Activated T-cell treated with anti-CD3 and anti-CD28 coated beads, Interleukin-2, amount 50 U/mL, for 4 hours (primary cell): ENCODE measurements at places on chromosomes 12 and 14.

- no peak for DNase-seq
Observed at GRCh38 chr14:91158091-91158790, 44.4 kb downstream of the DGLUCY start.

- no peak for DNase-seq
Observed at GRCh38 chr12:105419606-105420005, 89.1 kb downstream of the C12orf75 start.

- DNase-seq, result no peak
Observed at GRCh38 chr14:73896521-73896920, 9.9 kb downstream of the ZNF410 start.

DNA sequence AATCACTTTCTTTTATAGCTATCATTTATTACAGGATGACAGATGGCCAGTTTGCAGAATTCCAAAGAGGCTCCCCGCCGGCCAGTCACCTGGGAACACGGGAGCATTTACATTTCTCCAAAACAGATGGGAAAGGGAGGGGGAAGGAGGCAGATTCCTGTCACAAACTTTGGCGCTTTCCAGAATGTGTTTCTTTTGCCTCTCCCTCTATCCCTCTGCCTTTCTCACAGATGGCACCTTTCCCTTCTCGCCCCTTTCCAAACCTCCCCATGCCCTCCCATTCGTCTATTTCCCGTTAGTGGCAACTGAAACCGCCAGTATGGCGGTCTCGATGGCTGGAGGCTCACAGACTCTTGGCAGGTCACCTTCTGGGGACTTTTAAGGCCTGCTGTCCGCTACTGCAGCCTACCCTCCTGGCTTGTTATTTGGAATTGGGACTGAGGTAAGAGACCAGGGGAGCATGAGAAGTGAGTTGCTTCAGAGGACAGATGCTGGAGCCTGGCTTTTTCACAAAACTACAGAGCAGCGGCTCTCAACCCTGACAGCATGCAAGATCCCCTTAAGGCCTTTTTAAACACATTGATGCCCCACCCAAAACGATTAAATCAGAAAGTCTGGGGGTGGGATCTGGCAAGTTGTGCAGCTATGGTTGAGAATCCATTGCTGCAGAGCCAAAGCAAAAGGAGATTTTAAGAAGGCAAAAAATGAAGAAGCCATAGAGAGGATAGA lies 161.5 kb upstream of the VASH1 start:
- no peak for DNase-seq

GRCh38 chr12:53073881-53074280 lies 5.3 kb downstream of the SPRYD3 start:
- DNase-seq, result no peak

DNA sequence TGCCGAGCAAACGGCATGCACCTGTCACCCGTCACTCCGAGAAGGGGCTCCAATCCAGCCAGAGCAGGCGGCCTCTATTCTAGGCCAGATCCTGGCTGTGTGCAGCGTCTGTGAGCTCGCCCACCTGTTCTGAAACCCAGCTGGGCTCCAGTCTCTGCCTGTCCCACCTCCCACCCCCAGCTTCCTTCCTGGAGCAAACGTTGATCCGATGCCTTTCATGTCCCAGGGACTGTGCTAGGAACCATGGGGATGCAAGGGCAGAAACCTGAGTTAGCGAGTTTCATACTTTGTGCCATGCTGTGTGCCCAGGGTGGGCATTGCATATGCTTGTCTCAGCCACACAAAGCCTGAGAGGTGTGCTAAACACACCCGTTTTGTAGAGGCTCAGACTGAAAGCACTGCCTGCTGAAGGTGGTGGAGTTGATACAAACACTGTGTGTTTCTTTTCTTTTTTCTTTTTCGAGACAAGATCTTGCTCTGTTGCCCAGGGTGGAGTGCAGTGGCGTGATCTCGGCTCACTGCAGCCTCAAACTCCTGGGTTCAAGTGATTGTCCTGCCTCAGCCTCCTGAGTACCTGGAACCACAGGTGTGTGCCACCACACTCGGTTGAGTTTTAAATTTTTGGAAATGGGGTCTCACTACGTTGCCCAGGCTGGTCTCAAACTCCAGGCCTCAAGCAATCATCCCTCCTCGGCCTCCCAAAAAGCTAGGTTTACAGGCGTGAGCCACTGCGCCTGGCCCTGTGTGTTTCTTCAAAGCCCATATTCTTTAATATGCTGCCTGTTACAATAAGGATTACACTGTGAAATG lies 84.1 kb upstream of the MED13L start:
- DNase-seq, result no peak

DNA sequence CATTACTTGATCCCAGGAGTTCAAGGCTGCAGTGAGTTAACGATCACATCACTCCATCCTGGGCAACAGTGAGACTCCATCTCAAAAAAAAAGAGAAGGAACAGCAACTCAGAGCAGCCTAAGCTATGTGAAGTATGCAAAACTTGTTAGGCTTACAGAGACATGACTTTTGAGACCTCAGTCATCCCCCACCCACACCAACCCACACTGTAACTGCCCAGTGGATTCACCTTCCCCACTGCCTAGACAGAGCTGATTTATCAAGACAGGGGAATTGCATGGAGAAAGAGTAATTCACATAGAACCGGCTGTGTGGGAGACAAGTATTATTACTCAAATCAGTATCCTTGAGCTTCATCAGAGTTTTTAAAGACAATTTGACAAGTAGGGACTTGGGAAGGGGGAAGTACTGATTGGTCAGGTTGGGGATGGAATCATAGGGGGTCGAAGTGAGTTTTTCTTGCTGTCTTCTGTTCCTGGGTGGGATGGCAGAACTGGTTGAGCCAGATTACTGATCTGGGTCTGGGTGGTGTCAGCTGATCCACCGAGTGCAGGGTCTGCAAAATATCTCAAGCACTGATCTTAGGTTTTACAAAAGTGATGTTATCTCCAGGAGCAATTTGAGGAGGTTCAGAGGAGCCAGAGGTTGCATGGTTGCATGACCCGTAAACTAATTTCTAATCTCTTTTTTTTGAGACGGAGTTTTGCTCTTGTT lies 6.2 kb upstream of the WDR89 start:
- DNase-seq, result no peak

DNA sequence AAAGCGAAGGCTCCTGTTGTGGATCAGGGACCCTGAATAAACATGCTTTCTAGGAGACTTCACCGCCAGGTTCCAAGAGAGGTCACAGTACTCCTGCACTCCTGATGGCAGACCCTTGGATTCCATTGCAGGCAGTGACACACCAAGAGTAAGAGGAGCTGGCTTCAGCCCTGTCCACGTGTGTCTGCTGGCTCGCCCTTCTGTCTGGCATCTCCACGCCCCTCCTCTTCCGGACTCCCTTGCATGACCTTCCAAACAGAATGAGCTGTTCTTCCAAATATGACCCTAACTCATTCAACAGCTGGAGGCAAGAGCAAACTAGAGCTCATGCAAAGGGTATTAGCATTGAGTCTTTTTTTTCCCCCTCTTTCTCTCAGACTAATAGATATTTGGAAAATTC lies 233.0 kb upstream of the PLEKHG7 start:
- DNase-seq, result no peak

DNA sequence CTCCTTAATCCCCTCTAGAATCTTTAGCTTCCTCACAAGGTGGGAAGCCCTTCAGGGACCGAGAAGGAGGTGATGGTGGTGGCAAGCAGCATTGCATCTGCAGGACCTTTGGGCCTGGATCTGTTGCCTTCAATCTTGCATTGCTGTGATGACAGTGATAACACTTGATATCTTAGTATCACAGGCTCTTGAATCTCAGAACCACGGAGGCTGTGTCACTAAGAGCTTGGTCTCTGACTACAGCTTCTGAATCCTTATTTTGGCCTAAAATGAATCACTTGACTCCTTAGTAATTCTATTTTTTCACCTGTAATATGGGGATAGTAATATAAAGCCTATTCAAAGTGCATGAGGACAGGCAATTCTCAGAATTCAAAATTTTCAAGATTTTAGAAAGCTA lies 8.9 kb upstream of the AMN1 start:
- DNase-seq, result no peak

GRCh38 chr12:1811281-1811947 lies 9.0 kb upstream of the LRTM2 start:
- DNase-seq, result peak; percentile 44
